ENCODE measurements at places on chromosomes 4 and X.
A peak's percentile ranks its signal among the peaks of the same experiment; 100 is the strongest.

- DNase-seq, result peak; percentile 84
Observed at GRCh38 chrX:9342561-9343051, 122.3 kb upstream of the TBL1X start.

DNA sequence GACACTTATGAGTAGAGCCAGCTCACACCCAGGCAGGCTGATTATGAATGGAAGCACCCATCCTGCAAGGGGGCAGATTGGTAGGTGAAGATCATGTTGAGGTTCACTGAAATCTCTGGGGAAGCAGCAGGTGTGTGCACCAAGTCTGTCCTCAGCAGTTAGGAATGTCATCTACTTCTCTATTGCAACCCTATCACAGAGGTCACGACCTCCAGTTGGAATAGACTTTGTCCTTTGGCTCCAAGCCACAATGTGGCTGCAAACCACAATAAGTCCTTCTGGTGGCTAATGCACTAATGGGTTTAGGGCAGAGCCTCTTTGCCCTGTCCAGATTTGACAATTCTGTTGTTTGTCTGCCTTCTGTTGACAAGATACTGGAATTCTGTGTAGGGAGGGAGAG lies 1056.7 kb downstream of the PCDH19 start:
- no peak for DNase-seq

DNA sequence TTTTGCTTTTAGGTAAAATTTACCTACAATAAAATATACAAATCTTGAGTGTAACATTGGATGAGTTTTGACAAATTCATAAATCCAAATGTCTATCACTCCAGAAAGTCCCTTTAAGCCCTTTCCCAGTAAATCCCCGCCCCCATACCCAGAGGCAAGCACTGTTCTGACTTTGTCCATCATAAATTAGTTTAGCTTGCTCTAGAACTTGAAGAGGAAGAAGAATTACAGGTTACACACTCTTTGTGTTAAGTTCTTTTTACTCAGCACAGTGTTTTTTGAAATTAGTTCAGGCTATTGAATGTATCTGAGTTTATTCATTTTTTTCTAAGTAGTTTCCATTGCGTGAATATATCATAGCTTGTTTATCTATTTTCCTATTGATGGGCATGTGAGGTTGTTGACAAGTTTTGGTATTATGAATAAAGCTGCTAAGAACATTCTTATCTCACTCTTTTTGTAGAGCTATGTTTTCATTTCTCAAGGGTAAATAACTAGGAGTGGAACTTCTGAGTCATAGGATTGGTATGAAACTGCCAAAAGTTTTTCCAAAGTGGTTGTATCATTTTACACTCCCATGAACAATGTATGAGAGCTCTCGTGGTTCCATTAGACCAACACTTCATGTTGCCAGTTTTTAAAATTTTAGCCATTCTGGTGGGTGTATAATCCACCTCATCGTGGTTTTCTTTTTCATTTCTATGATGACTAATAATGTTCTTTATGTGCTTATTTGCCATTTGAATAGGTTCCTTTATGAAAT lies 22.4 kb upstream of the HPSE start:
- no peak for DNase-seq

- no peak for DNase-seq
Observed at GRCh38 chrX:86809651-86810050, 661.4 kb downstream of the DACH2 start.

DNA sequence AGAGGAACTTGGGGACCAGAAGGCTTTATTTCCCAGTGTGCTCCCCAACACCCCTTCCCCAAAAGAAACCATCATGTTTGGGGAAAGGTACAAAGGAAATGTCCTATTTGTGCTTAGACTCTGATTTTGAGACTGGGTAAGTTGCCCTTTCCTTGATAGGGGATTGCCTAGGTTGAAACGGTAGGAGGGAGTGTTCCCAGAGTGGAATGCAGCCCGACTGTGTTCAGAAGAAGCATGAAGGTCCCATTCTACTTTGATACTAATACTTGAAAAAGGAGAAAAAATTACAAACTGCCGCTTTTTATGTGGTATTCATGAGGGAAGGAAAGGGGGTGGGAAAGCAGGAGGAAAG lies 32.4 kb upstream of the TMEM131L start:
- DNase-seq, result no peak

GRCh38 chr4:84529169-84529751 lies 30.2 kb upstream of the NKX6-1 start:
- DNase-seq, result peak; percentile 6

- DNase-seq, result no peak
Observed at GRCh38 chrX:94051926-94052325, 377.9 kb downstream of the FAM133A start.

DNA sequence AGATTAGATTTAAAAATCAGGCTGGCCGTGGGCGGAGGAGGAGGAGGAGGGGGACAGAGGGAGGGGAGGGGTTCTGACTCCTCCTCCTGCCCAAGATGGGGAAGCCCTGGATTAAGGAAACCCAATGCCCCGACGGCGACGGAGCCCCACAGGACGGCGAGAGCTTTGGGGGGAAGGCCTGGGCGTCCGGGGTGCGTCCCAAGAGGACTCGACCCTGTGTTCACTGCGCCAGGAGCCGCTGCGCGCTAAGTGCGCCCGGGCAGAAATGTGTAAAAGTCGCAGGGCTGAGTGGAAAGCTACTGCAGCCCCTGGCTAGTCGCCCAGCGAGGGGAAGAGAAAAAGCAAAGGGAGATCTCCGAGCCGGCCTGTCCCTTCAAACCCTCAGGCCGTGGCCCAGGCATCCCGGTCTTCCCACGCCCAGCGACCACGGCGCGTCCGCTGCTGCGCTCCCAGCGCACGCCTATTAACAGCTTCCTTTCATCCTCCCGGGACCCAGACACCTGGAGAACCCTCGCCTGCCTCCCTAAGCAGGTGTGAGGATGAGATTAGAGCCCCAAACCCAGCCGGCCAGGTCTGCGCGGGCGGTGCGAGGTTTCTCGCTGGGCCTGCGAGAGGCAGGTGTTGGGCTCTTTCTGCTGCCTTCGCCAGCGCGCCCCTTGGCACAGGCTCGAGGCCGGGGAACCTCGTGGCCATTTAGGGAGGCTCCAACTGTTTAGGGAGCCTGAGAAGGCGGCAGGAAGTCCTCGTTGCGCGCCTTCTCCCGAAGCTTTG lies 1.4 kb upstream of the RPS6KA3 start:
- no peak for DNase-seq

DNA sequence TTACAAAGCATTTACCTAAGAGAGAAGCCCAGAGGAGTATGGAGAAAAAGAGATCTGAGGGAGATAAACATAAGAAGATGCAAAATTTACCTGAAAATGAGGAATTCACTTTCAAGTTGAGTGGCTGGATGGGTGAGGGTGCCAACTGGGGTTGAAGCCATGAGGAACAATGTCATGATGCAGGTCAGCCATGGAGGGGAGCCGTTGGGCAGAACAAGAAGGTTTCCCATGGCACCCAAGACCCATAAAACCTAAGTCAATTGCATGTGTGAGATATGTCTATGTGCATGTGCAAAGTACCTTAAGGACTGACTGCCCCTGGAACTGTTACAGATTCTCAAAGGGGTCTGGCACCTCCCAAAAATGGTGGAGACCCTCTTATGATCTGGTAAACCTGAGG lies 46.6 kb upstream of the PRRG1 start:
- no peak for DNase-seq

DNA sequence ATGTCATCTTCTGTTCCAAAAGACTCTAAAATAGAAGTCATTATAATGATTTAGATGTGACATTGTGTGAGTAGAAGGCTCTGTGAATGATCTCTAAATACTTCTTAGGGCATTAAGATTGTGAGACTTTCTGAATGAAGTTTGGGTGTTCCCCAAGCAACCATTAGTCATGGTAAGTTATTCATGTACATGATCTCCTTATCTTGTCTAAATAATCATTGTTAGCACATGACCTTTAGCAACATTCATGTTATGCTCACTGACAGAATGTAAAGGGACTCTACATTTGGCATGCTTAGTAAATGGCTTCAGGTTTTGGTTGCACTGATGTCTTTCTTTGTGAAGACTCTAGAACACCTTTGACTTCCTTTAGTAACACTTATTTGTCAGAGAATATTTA lies 140.8 kb upstream of the AGA start:
- DNase-seq, result no peak

DNA sequence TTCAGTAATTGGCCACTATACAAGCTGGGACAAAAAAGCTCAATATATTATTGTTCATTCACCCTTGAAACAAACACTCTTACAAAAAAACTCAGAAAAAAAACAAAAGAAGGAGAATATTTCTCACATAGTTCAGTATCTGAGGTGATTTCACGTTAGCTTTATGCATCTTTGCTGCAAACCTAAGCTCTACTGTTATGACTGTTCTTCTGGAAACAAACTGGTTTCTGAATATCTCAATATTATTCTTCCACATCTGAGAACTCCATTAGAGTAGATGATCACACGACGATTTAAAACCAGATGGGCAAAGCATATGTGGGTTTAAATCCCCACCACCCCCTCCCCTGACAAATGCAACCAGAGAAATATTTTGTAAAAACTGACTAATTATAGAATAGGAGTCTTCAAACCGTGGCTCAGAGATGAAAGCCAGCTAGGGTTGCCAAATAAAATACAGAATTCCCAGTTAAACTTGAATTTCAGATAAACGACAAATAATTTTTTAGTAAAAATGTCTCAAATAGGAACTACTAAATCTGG lies 182.0 kb upstream of the FAM241A start:
- no peak for DNase-seq

DNA sequence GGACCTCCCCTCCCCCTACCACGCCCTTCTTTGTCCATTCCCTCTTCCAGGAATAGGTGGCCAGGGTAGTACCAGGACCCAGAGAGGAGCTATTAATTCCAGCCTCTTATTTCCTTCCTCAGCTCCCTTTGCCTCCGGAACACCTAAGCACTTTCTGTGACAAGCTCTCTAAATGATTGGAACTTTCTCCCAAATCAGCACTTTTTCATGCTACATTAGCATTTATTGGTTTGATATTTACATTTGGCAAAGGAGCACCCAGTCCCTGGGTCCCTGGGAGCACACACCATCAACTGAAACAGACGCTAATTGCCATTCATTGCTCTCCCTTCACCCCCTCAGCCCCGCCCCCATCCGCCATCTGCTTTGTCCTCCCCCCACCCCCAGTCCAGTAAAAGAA lies 182.0 kb upstream of the BCOR start:
- no peak for DNase-seq

DNA sequence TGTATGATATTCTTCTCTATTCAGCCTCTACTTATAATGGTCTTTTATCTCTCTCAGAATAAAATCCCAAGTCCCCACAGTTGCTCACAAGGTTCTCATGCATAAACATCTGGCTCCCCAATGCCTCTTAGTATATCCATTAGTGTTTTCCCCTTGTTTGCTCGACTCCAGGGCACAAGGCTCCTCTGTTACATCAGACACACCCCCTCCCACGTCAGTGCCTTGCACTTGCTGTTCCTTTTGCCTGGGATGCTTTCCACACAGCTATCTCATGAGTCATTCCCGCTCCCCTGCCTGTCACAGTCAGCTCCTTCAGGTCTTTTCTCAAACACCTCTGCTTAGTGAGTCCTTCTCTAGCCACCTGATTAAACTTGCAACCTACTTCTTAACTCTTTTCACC lies 260.2 kb downstream of the IL1RAPL1 start:
- DNase-seq, result no peak

DNA sequence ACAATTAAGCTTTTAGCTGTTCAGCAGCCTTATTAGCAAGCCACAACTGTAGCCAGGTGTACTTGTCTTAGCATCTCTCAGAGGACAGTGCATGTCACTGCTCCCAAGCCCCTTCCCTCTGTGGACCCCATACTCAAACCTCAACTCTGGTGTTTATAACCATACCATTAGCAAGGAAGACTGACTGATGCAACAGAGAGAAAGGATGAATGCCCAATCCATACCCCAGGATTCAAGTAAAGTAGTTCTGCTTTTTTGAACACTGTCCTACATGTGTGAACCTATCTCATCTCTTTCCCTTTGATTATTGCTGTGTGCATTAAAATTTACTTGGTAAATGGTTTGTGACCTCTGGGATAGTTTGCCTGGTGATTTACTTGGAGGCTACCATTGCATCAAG lies 22.8 kb upstream of the CYBB start:
- no peak for DNase-seq

DNA sequence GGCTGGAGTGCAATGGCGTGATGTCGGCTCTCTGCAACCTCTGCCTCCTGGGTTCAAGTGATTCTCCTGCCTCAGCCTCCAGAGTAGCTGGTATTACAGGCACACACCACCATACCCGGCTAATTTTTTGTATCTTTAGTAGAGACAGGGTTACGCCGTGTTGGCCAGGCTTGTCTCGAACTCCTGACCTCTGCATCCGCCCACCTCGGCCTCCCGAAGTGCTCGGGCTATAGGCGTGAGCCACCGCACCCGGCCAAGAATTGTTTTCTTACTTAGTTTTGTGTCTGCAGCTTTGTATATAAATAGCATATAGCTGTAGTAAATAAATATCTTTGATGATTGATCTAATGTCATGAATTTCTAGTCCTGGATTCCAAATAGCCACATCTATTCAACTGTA lies 81.1 kb downstream of the IL1RAPL1 start:
- no peak for DNase-seq

DNA sequence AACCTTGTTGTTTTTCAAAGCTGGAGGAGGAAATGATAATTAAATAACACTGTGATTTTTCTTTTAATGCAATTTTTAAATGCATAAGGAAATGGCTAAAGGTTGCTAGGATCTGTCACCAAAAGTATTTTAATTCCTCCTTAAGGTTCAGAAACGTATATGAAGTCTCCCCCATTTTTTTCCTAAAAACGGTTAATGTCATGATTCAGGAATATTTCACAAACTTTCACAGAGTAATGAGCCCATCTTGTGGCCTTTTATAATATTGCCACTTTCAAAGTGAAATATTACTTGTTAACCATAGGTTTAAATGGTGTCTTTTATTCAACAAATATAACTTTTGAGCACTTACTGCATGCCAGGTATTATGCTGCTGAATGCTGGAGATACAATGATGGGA lies 99.5 kb upstream of the USP38 start:
- DNase-seq, result no peak

DNA sequence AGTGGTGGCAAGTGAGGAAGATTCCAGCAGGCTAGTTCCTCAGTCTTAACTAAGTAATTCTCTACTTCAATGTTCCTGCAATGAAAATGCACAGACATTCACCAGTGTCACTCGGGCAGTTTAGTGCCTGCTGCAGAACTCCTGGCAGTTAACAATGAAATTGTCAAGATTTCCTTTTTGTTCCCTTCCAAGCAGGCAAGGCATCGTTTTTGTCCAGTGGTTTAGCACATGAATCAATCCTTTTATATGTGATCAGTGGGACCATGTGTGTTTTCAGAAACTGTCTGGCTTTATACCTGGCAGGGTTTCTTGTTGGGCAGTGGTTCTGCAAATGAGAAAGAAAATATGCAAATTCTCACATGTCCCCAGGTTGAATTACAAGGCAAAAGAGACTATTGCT lies 122.2 kb downstream of the GBA3 start:
- no peak for DNase-seq

Data from NCI-H345 (cell line).